ENCODE measurements at places on chromosomes 16 and 17. TPM values are rescaled to one million over a fixed set of nuclear protein-coding genes. Genes with fewer than 3 reads are reported as not detected.

- peak overlapping the region; percentile 51 for H3K4me3 ChIP-seq
- no peaks in the 10 kb centered on the region for H3K27me3 ChIP-seq
- no peaks in the 10 kb centered on the region for H3K36me3 ChIP-seq
These were observed 589 bp downstream of the XYLT2 start for GRCh38 chr17:50346313-50347116.

- no peaks in the 10 kb centered on the region for H3K27me3 ChIP-seq
- no peaks in the 10 kb centered on the region for H3K36me3 ChIP-seq
- peak; percentile 76 for DNase-seq
- H3K4me1 ChIP-seq, result peaks cover 18% of the 10 kb centered on the region
These were observed 40.1 kb downstream of the HIC1 start for GRCh38 chr17:2094891-2095535.

DNA sequence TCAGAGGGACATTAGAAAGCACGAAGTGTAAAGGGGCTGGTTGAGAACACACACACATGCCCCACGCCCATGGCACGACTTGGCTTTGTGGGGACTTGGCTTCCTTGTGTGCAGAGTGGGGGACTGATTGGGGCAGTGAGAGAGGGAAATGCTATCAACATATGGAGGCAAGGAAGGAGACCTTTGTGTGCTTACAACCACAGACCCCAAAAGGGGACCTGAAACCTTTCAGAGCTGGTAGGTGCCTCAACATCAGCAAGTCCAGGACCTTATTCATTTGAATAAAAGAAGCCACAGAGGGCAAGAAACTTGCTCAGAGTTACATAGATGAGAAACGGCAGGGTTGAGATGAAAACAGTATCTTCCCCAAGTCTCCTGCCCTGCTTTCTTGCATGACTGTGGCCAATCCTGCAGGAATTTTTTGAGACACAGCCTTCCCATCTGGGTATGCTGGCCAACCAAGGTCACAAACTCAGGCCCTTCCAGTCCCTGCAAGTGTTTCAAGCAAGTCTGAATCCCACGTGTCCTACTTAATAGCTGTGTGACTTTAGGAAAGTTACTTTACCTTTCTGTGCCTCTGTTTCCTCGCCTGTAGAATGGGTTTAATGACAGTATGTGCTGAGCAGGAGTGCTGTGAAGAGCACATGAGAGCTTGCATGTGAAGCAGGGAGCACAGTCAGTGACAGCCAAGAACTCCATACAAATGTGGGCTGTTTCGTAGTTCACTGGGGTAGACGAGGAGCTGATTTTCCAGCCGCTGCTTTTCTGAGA is 26.2 kb downstream of the C16orf78 start:
- H3K27ac ChIP-seq, result no peak overlapping the region
- H3K4me1 ChIP-seq, result no peaks in the 10 kb centered on the region
- H3K4me3 ChIP-seq, result no peak overlapping the region
- DNase-seq, result no peak
- H3K36me3 ChIP-seq, result no peaks in the 10 kb centered on the region

DNA sequence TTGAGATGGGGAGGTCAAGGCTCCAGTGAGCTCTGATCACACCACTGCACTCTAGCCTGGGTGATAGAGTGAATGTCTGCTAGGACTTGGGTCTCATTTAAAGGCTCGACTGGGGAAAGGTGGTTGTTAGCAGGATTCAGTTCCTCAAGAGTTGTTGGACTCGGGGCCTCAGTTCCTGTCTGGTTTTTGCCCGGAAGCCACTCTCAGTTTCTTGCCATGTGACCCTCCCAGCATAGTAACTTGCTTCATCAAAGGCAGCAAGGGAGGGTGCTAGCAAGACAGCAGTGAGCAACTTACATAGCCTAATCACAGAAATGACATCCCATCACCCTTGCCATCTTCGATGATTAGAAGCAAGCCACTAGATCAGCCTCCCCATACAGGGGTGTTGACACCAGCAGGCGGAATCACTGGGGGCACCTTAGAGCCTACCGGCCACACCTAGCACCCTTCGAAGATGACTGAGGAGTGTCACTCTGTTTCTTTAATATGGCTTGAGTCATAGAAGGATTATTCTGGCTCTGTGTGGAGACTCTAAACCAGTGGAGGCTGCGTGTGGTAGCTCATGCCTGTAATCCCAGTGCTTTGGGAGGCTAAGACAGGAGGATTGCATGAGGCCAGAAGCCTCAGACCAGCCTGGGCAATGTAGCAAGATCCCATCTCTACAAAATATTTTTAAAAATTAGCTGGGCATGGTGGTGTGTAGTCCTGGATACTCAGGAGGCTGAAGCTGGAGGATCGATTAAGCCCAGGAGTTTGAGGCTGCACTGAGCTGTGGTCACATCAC is 13.2 kb upstream of the SCNN1B start:
- H3K4me1 ChIP-seq, result no peaks in the 10 kb centered on the region
- no peak for DNase-seq
- H3K36me3 ChIP-seq, result no peaks in the 10 kb centered on the region
- no peak overlapping the region for H3K4me3 ChIP-seq
- H3K27ac ChIP-seq, result no peak overlapping the region
- H3K27me3 ChIP-seq, result no peaks in the 10 kb centered on the region

- no peaks in the 10 kb centered on the region for H3K27me3 ChIP-seq
- no peak overlapping the region for H3K4me3 ChIP-seq
- DNase-seq, result no peak
- H3K4me1 ChIP-seq, result peaks cover 10% of the 10 kb centered on the region
- no peaks in the 10 kb centered on the region for H3K36me3 ChIP-seq
- no peak overlapping the region for H3K27ac ChIP-seq
These were observed 12.0 kb downstream of the SLC6A2 start for GRCh38 chr16:55667753-55668152.

DNA sequence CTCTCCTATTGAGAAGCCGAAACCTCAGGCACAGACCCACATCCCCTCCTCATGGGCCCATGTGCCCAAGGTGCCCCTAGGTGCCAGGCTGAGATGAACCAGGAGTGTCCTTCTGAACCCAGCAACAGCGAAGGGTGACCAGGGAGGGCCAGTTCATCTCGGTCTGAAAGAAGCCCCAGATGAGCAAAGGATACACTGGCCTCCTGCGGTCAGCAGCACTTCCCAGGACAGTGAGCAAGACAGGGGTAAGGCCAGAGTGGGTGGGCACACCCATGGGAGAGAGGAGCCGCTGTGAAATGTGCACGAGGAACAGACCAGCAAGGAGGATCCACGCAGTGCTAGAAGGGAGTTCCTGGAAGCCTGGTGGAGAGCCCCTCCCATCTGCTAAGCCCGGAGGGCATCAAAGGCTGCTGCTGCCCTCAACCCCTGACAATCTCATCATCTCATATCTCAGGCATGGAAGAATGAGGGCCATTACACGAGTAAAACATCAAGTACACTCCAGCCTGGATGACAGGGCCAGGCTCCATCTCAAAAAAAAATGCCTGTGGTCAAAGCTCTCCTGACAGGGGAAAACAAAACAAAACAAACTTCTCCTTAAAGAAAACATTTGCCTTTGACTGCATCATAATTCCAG is 3.3 kb upstream of the HBZ start:
- H3K4me1 ChIP-seq, result no peaks in the 10 kb centered on the region
- H3K27ac ChIP-seq, result no peak overlapping the region
- no peaks in the 10 kb centered on the region for H3K27me3 ChIP-seq
- no peak for DNase-seq

DNA sequence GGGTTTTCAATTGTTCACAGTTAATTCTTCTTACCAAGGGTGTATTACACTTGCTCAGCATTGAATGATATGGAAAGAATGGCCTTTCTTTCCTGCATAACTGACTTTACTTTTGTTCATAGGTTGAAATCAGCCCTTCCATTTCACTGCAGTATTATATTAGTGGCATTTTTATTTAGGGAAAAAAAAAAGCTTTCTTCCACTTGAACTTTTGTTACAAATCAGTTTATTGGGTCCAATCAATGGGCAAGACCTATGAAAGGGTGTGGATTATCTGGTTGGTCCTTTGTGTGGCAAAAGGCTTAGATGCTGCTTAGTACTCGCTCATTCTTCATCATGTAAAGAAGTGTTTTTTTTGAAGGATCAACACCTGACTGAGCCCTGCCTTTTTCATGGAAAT is 74.1 kb downstream of the WNT3 start:
- H3K4me3 ChIP-seq, result no peak overlapping the region
- no peaks in the 10 kb centered on the region for H3K4me1 ChIP-seq
- no peaks in the 10 kb centered on the region for H3K36me3 ChIP-seq
- H3K27me3 ChIP-seq, result no peaks in the 10 kb centered on the region

Gene ABHD15
- total RNA-seq, result 9.2 TPM

Gene CBX2
- 2.0 TPM for total RNA-seq

Data from body of pancreas (tissue), 4 donors.